ENCODE measurements at places on chromosomes 11 and 22.

DNA sequence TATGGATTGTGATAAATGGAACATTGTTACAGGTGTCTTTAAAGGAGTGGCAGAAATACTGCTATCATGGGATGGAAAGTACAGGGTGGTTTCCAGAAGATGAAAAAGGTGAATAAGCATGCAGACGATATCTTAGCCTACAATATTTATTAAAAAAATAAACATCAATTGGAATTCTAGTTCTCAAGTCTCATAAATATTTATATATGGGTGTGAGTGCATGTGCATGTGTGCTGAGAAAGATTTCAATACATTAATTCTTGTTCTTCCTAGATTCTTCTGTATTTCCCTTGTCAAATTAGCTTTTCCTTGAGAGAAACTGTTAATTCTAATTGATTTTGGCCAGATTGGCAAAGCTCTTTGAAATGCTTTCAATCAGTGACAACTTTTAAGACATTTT, 618.2 kb downstream of the METTL15 start:
- DNase-seq, result no peak

- DNase-seq, result no peak
Observed at GRCh38 chr22:28344918-28345703, 334.5 kb downstream of the TTC28 start.

- DNase-seq, result no peak
Observed at GRCh38 chr22:38569181-38569971, 607 bp downstream of the DMC1 start.

- no peak for DNase-seq
Observed at GRCh38 chr11:96199563-96200025, 143.4 kb downstream of the MAML2 start.

- no peak for DNase-seq
Observed at GRCh38 chr11:131906963-131907362, 536.5 kb downstream of the NTM start.

DNA sequence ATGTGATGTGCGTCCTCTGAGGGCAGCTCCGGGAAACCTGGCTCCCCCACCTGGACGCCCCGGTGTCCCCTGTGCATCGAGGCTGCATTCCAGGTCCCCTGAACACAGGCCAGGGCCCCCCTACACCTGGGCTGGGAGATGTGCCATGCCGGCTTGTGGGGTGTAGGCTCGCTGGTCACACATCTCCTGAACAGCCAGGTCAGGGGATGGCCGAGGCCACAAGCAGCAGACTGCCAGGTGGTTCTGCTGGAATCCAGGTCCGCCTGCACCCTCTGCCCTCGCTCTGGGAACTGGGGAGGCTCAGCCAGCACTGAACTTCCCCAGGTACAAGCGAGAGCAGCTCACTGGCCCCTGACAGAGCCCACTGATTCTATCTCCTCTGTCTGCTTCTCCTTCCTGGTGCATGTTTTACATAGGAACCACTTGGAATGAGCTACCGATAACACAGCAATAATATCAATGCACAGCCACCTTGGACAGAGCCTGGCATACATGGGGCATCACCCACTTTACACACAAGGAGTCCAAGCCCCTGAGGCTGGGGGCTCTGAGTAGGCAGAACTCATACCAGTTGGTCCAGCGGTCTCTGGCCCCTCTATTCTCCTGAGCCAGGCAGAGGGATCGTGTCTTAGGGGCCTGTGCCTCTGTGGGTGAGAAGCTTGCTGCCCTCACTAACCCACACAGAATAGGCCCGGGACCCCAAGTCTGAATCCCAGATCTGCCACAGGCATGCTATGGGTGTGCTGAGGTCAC, 46.8 kb downstream of the TBX1 start:
- no peak for DNase-seq

- no peak for DNase-seq
Observed at GRCh38 chr11:20864628-20865027, 195.2 kb downstream of the NELL1 start.

DNA sequence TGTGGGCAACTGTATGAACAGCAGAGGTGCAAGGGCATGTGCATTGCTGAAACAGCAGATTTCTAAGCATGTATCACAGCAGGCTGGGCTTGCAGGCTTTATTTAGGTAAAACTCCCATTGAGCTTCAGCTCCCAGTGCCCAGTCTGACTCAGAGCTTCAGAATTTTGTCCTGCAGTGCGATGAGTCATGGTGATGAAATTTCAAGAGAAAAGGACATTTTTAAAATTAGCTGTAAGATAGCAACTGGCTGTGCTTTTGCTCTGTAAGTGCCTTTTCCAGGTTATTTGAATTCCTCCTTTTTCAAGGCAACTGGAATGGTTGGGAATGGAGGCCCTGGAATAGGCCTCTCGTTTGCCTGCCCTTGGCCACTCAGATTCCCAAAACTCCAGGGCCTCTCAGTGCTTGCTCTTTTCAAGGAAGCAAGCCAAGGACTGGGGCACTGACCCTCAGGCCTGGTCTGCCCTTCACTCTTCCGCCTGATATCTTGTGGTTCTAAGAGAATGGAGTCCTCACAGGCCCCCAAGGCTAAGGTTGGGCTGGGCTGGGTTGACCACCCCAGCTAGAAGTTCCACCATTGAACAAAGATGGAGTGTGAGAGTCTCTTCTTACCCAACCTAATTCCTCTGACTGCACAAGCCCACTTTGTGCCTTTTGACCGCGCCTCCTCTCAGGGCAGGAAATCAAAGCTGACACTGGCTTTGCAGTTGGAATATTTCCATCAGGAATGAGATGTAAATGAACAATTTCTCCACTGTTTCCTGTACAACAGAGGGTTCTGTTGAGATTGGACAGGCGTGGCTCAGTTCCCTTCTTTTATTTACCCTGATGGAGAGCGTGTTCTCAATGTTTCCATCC, 59.5 kb upstream of the PRSS23 start:
- DNase-seq, result no peak

DNA sequence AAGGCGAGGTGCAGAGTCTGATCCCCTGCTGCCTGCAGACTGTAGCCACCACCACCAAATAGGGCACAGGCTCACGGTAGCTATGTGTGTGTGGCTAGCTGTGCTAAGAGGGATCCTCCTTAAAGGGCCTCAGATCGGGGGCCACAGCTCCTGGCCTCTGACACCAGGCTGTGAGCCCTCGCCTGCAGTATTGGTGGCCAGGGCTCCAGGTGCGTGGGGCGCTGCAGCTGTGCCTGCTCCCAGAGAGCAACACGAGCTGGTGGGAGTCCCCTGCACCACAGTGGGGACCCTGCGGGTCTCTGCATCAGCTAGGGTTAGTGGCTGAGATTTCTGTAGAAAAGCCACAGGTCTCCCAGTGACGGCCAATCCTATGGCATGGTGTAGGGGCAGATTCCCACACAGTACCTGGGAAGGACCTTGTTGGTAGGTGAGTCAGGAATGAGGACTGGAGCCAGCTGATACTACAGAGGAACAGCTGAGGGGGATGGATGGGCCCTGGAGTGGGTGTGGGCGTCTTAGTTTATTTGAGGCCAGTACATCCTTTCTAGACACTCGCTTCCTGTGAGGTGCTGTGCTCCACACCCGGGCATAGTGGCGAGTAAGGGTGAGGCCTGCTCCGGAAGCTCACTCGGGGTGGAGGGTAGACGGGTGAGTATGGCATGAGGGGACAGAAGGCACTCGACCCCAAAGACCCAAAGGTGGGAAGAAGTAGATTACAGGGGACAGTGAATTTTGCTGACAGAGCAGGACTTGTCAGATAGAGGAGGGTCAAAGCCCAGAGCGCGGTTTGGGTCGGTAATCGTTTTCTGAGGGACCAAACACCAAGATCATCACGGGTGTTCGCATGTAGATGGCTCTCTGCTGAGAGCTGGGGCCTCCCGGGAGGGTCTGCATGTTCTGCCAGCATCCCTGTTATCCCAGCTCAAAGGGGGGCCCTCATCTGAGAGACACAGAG, 212.5 kb downstream of the TBC1D22A start:
- DNase-seq, result no peak

GRCh38 chr11:72303179-72303578, 59.2 kb upstream of the PHOX2A start:
- no peak for DNase-seq

DNA sequence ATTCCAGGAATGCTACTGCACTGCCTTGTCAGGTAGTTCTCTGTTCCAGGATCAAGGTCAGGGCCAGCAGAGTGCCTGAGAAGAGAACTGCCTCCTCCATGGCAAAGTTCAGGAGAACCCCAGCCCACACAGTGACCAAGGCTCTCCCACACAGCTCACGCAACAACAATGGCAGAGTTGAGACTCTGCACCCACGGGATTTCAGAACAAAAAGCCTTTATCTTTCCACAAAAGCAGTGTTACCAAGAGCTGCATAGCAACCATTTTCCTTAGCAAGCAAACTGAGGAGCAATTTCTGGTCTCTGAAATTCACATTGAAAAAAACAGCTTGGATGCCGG, 11.1 kb downstream of the PLAAT3 start:
- no peak for DNase-seq

DNA sequence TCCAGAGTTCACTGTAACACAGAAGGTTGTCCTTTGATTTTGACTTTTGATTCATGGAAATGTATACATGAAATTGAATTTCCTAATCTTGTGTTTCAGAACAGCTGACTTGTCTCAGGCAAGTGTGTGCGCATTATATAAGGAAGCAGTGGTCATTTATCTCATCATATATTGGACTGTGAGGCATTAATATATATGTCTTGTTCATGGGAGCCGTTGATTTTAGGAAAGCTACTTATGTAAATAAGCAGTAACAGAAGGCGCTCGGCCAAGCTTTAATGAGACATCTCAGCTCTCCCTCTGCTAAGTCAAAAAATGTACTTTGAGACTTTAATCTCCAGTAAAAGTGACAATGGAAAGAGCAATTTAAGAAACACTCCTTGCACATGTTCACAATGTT, 100.5 kb downstream of the PDHX start:
- no peak for DNase-seq
